GM23248 (cell line): ENCODE measurements at places on chromosomes 1 and 21.
A peak's percentile ranks its signal among the peaks of the same experiment; 100 is the strongest.

- no peaks in the 10 kb centered on the region for H3K36me3 ChIP-seq
- H3K27ac ChIP-seq, result no peak overlapping the region
- H3K4me1 ChIP-seq, result 0 out of 2 replicates have a peak, but pooled peaks cover 6% of the 10 kb centered on the region
- DNase-seq, result peak; percentile 41
- no peak overlapping the region for H3K4me3 ChIP-seq
Observed at GRCh38 chr1:59290193-59290949, 6.5 kb upstream of the FGGY start.

- no peak overlapping the region for H3K27ac ChIP-seq
- DNase-seq, result no peak
- no peaks in the 10 kb centered on the region for H3K36me3 ChIP-seq
- no peak overlapping the region for H3K4me3 ChIP-seq
Observed at GRCh38 chr1:89457046-89457445, 67.6 kb upstream of the LRRC8B start.

GRCh38 chr1:201147396-201148015, 6.8 kb downstream of the TMEM9 start:
- H3K4me3 ChIP-seq, result no peak overlapping the region
- no peak for DNase-seq
- H3K4me1 ChIP-seq, result no peaks in the 10 kb centered on the region

DNA sequence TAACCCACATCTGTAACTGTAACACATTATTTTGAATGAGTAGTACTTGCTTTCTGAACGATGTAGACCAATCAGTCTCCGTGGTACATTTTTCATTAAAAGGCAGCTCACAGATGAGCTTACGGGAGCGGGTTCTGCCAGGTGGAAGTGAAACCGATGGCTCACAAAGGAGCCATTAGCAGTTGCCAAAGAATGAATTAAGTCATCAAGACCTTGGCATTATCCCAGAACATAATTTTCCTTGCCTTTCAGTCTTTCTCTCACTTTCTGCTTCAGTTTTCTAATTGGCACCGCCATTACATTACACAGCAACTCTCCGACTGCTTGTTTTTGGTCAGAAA, 33.5 kb upstream of the UTS2 start:
- peaks cover 7% of the 10 kb centered on the region; the same call in 1 of the 2 replicates for H3K27me3 ChIP-seq
- H3K4me1 ChIP-seq, result no peaks in the 10 kb centered on the region
- DNase-seq, result no peak
- H3K36me3 ChIP-seq, result no peaks in the 10 kb centered on the region
- H3K27ac ChIP-seq, result no peak overlapping the region
- H3K4me3 ChIP-seq, result no peak overlapping the region

GRCh38 chr1:107443027-107443426, 302.2 kb downstream of the NTNG1 start:
- no peak for DNase-seq
- no peaks in the 10 kb centered on the region for H3K27me3 ChIP-seq
- H3K4me3 ChIP-seq, result no peak overlapping the region
- H3K4me1 ChIP-seq, result no peaks in the 10 kb centered on the region

DNA sequence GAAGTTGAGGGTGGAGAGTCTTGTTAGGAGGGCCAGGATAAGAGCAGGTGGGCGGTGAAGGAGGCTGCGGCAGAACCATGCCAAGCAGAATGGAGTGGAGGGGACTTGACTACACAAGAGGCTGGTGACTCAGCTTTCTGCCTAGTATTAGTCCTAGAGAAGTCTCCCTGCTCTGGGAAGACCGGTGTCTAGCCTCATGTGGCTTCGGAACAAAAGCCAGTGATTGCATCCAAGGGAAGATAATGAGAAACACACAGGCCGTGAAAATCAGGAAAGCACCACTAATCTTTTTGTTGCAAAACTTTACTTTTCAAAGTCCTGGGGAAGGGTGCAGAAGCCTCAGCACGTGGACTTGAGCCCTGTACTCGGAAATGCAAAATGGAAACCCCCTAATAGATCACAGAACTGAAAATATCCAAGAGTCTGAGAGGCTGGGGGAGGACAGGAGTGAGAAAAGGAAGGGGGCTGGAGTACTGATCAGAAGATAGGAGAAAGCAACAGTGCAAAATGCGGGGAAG, 31.4 kb downstream of the DDR2 start:
- H3K27me3 ChIP-seq, result no peaks in the 10 kb centered on the region
- peak; percentile 97 for DNase-seq
- peaks cover 6% of the 10 kb centered on the region; the same call in 1 of the 2 replicates for H3K36me3 ChIP-seq
- H3K4me1 ChIP-seq, result peaks cover 85% of the 10 kb centered on the region
- peak overlapping the region; percentile 87 for H3K27ac ChIP-seq
- peak overlapping the region; percentile 55 for H3K4me3 ChIP-seq

- peaks cover 5% of the 10 kb centered on the region; the same call in 1 of the 2 replicates for H3K27me3 ChIP-seq
- H3K36me3 ChIP-seq, result no peaks in the 10 kb centered on the region
- no peak for DNase-seq
- no peak overlapping the region for H3K27ac ChIP-seq
- H3K4me1 ChIP-seq, result no peaks in the 10 kb centered on the region
- no peak overlapping the region for H3K4me3 ChIP-seq
Observed at GRCh38 chr1:29948581-29948980, 712.3 kb downstream of the PTPRU start.

DNA sequence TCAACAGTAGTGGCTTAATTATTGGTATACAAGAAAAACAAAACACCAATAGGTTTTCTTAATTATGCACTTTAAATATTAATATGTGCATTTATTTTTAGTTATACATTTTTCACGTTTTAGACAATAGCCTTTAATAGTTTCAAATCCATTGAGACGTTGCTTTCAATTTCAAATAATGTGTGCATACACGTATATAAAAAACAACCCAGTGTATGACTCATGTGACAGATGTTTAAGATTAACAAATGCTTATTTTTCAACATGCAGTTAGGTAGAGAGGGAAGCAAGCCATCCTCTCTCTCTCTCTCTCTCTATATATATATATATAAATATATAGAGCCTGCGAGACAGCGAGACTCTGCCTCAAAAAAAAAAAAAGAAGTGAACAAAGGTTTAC, 24.3 kb downstream of the EYA3 start:
- H3K27me3 ChIP-seq, result no peaks in the 10 kb centered on the region
- peaks cover 41% of the 10 kb centered on the region for H3K4me1 ChIP-seq
- H3K36me3 ChIP-seq, result no peaks in the 10 kb centered on the region
- H3K27ac ChIP-seq, result peak overlapping the region; percentile 4; the same call in 1 of the 2 replicates
- DNase-seq, result peak; percentile 67

- H3K36me3 ChIP-seq, result no peaks in the 10 kb centered on the region
- no peaks in the 10 kb centered on the region for H3K4me1 ChIP-seq
- no peak for DNase-seq
- no peak overlapping the region for H3K4me3 ChIP-seq
- H3K27me3 ChIP-seq, result no peaks in the 10 kb centered on the region
Observed at GRCh38 chr1:162844153-162844552, 16.8 kb downstream of the CCDC190 start.

DNA sequence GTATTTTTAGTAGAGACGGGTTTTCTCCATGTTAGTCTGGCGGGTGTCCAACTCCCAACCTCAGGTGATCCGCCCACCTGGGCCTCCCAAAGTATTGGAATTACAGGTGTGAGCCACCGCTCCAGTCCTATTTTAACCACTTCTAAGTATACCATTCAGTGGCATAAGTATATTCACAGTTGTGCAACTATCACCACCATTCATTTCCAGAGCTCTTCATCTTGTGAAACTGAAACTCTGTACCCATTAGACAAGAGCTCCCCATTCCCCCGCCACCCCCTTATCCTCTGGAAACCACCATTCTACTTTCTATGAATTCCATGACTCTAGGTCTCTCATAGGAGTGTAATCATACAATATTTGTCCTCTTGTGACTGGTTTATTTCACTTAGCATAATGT, 40.2 kb upstream of the CAMTA1 start:
- H3K27me3 ChIP-seq, result peaks cover 8% of the 10 kb centered on the region
- peaks cover 16% of the 10 kb centered on the region for H3K4me1 ChIP-seq
- H3K36me3 ChIP-seq, result no peaks in the 10 kb centered on the region
- no peak overlapping the region for H3K27ac ChIP-seq
- DNase-seq, result no peak

- H3K4me1 ChIP-seq, result peaks cover 34% of the 10 kb centered on the region
- H3K27ac ChIP-seq, result no peak overlapping the region
- DNase-seq, result no peak
- no peak overlapping the region for H3K4me3 ChIP-seq
- no peaks in the 10 kb centered on the region for H3K36me3 ChIP-seq
- H3K27me3 ChIP-seq, result no peaks in the 10 kb centered on the region
Observed at GRCh38 chr1:118333601-118334210, 148.7 kb upstream of the SPAG17 start.

DNA sequence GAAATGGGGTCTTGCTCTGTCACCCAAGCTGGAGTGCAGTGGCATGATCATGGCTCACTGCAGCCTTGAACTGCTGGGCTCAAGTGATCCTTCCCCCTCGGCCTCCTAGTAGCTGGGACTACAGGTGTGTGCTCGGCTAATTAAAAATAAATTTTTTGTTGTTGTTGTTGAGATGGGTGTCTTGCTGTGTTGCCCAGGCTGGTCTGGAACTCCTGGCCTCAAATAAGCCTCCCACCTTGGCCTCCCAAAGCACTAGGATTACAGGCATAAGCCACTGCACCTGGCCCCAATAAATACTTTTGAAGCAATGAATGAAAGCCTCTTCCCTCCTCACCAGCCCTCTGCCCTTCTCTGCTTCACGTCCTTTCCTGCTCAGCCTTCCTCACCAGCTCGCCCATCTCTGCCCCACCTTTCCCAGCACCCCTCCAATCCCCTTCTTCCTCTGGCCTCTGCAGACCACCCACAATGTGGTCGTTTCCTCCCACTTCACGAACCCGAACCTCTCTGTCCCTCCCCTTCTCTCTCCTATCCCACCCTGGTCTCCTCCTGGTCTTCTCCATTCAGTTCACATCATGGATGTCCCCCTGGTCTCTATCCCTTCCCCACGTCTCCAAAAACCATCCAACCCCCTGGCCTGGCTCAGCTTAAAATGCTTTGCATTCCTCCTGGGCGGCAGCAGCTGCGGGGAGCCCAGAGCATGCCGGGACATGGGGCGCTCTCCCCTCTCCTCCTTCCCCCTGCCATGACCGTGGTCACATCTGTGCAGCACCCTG, 38.4 kb downstream of the RAP1GAP start:
- no peak for DNase-seq
- H3K4me1 ChIP-seq, result no peaks in the 10 kb centered on the region
- no peaks in the 10 kb centered on the region for H3K36me3 ChIP-seq
- no peak overlapping the region for H3K27ac ChIP-seq

DNA sequence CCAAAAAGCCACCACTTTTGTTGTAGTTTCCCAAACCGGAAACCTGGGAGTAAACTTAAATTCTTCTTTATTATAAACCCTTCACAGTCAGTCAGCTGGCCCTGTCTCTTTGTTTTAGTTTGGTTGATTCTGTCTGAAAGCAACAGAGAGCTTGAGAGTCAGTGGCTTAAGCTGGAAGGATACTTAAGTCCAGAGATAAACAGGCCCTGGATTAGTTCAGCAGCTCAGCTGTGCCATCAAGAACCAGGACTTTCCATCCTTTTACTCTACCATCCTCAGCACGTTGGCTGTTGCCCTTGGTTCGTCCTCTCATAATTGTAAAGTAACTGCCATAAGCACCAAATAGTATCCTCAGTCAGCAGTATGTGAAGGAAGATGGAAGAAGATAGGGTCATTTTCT, 4.5 kb downstream of the DESI2 start:
- no peak overlapping the region for H3K4me3 ChIP-seq
- no peaks in the 10 kb centered on the region for H3K27me3 ChIP-seq
- H3K27ac ChIP-seq, result no peak overlapping the region
- no peak for DNase-seq

DNA sequence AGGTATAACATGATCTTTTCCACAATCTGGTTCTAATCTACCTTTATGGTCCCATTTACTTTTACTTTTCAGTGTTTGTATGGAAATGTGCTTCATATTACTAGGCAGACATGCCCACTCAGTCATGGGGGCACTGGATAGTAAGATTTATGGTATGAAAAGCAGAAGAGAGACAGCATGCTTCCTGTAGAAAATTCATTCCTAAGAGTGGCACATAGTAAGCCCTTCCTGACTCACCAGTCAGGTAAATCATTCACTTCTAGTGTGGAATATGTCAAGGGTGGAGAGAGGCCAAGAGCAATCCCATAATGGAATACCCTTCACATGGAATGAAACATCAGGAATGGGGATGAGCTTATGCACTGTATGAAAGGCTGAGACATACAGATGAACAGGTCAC, 49.5 kb upstream of the BCL10 start:
- H3K4me3 ChIP-seq, result no peak overlapping the region
- no peak for DNase-seq
- peaks cover 5% of the 10 kb centered on the region for H3K36me3 ChIP-seq
- H3K4me1 ChIP-seq, result peaks cover 84% of the 10 kb centered on the region

- no peaks in the 10 kb centered on the region for H3K4me1 ChIP-seq
- no peak overlapping the region for H3K27ac ChIP-seq
- DNase-seq, result no peak
- H3K4me3 ChIP-seq, result no peak overlapping the region
- H3K36me3 ChIP-seq, result no peaks in the 10 kb centered on the region
Observed at GRCh38 chr1:233491953-233492620, 121.8 kb upstream of the KCNK1 start.

- peaks cover 30% of the 10 kb centered on the region for H3K36me3 ChIP-seq
- no peak overlapping the region for H3K27ac ChIP-seq
- peak; percentile 83 for DNase-seq
- H3K27me3 ChIP-seq, result no peaks in the 10 kb centered on the region
- no peak overlapping the region for H3K4me3 ChIP-seq
Observed at GRCh38 chr1:35111106-35111505, 31.9 kb downstream of the ZMYM1 start.

- no peaks in the 10 kb centered on the region for H3K27me3 ChIP-seq
- no peaks in the 10 kb centered on the region for H3K36me3 ChIP-seq
- peaks cover 8% of the 10 kb centered on the region for H3K4me1 ChIP-seq
- DNase-seq, result no peak
Observed at GRCh38 chr1:107677697-107678096, 287.3 kb downstream of the VAV3 start.

DNA sequence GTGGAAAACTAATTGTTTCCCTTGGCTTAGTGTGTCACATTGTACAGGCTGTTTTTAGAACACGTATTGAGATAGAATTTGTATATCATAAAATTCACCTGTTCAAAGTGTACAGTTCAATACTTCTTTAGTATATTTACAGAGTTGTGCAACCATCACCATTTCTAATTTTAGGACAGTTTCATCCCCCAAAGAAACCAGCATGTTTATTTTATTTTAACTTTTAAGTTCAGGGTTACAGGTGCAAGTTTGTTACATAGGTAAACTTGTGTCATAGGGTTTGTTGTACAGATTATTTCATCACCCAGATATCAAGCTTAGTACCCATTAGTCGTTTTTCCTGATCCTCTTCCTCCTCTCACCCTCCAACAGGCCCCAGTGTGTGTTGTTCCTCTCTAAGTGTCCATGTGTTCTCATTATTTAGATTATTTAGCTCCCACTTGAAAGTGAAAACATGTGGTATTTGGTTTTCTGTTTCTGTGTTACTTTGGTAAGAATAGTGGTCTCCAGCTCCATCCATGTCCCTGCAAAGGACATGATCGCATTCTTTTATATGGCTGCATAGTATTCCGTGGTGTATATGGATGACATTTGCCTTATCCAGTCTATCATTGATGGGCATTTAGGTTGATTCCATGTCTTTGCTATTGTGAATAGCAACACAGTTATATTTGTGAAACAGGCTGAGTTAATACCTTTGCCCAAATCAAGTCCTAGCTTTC, 35.2 kb upstream of the DHCR24 start:
- no peak overlapping the region for H3K4me3 ChIP-seq
- H3K27ac ChIP-seq, result no peak overlapping the region
- H3K27me3 ChIP-seq, result no peaks in the 10 kb centered on the region

GRCh38 chr1:42335809-42336518, 929 bp upstream of the FOXJ3 start:
- peak overlapping the region; percentile 85 for H3K27ac ChIP-seq
- H3K4me1 ChIP-seq, result peaks cover 27% of the 10 kb centered on the region
- H3K4me3 ChIP-seq, result peak overlapping the region; percentile 89
- no peaks in the 10 kb centered on the region for H3K36me3 ChIP-seq
- peak; percentile 91 for DNase-seq
- no peaks in the 10 kb centered on the region for H3K27me3 ChIP-seq
